ENCODE measurements at places on chromosomes 5 and 9.

DNA sequence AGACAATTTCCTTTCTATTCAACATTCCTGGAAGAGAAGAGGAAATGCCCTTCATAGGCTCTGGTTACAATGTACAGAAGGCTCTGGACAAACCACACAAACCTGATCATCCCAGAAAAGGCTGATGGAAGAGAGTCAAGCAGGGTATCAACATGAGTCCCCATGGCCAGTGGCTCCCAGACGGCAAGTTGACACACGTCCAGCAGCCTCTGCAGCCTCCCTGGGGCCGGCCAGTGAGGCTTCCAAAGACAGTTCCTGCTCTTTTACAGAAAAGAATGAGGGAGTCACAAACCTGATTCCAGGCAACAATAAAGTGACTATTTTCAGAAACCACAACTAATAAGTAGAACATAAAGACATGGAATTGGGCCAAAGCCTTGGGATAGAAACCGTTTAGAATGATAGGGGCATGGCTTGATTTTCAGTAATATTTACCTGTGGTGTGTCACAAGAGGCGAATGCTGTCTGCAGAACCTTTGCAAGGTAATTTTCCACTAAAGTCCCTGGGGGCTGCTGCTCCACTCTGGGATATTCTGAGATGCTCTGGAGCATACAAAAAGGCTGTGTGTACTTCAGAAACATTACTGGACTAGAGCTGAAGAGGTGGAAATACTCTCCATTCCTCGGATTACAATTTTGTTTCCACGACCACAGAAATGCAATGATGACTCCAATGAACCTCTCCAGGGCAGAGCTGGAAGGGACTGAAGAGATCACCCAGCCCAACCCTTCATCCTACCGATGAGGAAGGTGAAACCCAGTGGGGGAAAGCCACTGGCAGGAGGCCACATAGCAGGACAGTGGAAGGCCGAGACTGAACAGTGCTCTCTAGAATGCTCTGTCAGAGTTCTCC, 10.4 kb downstream of the MED27 start:
- DNase-seq: peak; percentile 58

- DNase-seq: no peak
Observed at GRCh38 chr5:107446972-107447371, 223.8 kb downstream of the EFNA5 start.

GRCh38 chr9:15137089-15137488, 169.9 kb downstream of the TTC39B start:
- no peak for DNase-seq

- DNase-seq: no peak
Observed at GRCh38 chr9:71709384-71709783, 58.9 kb downstream of the CEMIP2 start.

DNA sequence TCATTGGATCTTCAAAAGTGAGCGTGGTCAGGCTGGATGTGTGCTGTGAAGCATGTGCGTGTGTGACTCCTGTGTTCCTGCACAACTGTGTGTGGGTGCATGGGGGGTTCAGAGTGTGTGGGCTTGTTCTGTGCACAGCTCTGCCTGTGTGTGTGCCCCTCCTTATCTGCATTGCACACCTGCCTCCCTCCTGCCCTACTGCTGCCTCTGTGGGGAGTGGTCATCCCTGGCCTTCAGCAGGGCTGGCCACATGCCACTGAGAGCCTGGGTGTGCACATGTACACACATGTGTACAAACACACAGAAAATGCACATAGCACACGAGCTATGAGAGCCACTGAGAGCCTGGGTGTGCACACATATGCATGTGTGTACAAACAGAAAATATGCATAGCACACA, 92.1 kb downstream of the CACNA1B start:
- no peak for DNase-seq

- no peak for DNase-seq
Observed at GRCh38 chr9:117723986-117724625, 19.9 kb downstream of the TLR4 start.

GRCh38 chr5:87267574-87268125, at the start of gene RASA1:
TSS of gene RASA1 (plus strand) at chr5:87267883. CDS start at chr5:87268452, 569 bp downstream.
- DNase-seq: peak; percentile 82

DNA sequence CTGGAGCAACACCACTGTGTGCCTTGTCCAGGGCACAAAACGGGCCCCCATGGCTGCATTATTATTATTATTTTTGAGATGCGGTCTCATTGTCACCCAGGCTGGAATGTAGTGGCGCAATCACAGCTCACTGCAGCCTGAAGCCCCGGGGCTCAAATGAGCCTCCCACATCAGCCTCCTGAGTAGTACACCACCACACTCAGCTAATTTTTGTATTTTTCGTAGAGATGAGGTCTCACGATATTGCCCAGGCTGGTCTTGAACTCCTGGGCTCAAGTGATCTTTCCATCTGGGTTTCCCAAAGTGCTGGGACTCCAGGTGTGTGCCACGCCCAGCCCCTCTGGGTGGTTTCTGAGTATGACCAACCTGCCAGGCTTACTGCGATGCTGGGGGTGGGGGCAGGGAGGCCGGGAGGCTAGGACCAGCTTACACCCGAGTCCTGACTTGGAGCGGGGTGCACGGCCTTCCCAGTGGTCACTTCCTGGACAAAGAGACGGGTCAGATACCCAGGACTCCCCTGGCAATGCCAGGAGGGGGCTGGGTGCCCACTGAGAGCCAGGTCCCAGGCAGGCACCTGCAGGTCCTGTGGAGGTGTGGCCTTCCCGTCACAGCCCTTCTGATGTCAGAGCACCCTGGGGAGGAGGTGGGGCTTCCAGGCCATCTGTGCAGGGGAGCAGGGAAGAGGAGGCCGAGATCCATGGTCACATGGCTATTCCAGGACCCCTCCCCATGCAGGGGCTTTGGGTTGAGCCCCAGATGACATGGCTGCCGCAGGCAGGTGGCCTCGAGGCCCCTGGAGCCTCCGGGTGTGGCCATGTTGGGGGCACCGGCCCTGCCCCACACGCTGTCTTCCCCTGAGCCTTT, 8.3 kb upstream of the NRARP start:
- DNase-seq: no peak

GRCh38 chr9:20208226-20208625, 414.1 kb downstream of the MLLT3 start:
- no peak for DNase-seq

DNA sequence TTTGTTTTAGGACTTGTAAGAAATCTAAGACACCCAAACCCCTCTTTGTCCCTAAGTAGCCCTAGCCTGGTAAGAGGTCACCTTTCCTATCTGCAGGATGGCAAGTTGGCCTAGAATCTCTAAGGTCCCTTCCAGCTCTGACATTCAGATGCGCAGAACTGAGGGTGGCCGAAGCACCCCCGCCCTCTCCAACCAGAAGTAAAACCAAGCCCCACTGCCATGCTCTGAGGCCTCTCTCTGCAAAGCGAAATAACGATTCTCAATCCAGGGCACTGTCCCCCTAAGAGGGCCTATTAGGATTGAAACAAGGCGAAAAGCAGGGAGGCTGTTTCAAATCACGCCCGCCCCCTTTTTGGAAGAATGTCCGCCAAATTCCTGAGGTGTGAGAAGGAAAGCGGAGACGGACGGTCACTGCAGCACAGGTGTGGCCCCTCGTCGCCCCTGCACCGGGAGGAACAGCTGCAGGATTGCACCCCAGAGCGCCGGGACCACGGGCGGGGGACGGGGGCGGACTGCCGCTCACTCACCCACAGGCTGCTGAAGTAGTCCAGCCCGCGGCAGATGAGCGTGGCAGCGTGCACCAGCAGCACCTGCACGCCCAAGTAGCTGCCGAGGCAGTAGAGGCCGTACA, 824 bp downstream of the TMEM245 start:
- no peak for DNase-seq

DNA sequence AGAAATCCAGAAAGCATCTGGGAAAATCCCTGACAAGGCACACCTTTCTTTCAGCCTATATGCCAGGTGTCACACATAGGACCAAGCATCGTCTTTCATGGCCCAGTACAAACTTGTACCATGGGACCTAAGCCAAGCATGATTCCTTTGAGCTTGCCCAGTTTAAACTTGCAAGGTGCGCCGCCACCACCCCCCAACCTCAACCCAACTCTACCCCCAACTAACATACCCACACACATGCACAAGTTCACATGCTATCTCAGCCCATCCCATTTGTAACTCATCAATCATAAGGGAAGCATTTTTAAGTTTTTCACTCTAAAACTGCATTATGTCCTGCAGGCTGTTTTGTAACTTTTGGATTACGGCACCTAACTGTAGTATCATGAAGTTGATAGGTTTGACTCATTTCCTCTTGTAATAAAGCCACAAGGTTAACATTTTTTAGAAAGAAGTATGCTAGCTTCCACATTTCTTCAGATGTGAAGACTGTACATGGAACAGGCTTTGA, 145.9 kb upstream of the FST start:
- peak; percentile 66 for DNase-seq

GRCh38 chr5:112635771-112636731, 101.6 kb upstream of the APC start:
- DNase-seq: no peak

- DNase-seq: no peak
Observed at GRCh38 chr5:87139795-87140194, 127.9 kb upstream of the RASA1 start.

DNA sequence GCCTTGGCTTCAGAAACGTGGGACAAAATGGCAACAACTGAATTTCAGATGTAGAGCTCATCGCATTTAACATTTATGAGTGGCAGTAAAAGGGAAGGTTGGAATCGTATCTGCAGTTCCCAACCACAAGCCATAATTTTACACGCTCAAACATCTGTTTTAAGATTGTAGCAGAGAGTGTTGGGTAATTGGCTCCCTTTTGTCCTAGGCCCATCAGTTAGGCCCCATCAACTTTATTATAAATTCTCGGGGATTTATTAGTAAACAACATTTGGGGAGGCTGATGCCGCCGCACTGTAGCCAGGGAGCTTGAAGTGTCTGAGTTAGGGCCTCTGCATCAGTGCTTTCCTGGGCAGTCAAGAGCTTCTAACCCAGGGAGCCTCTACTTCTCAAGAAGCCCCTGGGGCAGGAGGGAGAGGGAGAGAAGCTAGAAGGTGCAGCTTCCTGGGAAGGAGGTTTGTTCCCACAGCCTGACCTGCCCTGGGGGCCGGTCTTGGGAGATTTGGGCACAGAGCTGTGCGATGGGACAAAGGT, 66.2 kb downstream of the HSPA4 start:
- no peak for DNase-seq

- no peak for DNase-seq
Observed at GRCh38 chr5:78058625-78059024, 235.9 kb downstream of the AP3B1 start.

GRCh38 chr9:137438591-137439157, 2.5 kb downstream of the ENTPD8 start:
- DNase-seq: no peak

DNA sequence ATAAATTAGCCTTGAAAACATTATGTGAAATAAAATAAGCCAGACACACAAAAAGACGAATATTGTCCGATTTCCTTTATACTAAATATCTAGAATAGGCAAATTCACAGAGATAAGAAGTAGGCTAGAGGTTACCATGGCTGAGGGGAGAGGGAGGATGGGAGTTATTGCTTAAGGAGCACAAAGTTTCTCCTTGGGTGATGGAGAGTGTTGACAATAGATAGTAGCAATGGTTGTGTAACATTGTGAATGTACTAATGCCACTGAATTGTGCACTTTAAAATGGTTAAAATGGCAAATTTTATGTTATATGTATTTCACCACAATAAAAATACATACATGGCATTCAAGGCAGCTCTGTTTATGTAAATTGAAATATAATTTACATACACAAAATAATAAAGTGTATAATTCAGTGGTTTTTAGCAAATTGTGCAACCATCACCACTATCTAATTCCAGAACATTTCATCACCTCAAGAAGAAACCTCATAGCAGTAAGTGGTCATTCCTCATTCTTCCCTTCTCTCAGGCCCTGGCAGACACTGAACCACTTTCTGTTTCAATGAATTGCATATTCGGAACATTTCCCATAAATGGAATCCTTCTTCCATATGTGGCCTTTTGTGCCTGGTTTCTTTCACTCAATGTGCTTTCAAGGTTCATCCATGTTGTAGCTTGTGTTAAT, 59.2 kb downstream of the NDST1 start:
- DNase-seq: peak; percentile 85

- peak; percentile 78 for DNase-seq
Observed at GRCh38 chr5:137619191-137619870, 116.6 kb downstream of the KLHL3 start.

GRCh38 chr5:96856371-96856770, 19.9 kb upstream of the ERAP2 start:
- DNase-seq: no peak

DNA sequence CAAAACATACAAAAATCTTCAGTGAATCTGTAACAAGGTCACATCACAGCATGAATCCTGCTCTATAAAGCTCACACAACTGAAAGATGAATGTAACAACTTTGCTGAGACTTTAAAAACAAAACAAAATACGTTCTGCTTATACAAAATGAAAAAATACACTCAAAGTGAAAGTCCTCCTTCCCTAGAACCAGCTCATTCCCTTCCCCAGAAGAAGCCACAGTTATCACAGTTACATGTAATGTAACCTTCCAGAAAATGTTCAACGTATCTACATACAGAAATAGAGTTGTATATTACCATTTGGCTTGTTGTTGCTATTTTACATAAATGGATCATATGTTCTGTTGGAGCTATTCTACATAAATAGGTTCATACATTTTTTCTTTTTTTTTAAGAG, 2.6 kb downstream of the AUH start:
- DNase-seq: no peak

DNA sequence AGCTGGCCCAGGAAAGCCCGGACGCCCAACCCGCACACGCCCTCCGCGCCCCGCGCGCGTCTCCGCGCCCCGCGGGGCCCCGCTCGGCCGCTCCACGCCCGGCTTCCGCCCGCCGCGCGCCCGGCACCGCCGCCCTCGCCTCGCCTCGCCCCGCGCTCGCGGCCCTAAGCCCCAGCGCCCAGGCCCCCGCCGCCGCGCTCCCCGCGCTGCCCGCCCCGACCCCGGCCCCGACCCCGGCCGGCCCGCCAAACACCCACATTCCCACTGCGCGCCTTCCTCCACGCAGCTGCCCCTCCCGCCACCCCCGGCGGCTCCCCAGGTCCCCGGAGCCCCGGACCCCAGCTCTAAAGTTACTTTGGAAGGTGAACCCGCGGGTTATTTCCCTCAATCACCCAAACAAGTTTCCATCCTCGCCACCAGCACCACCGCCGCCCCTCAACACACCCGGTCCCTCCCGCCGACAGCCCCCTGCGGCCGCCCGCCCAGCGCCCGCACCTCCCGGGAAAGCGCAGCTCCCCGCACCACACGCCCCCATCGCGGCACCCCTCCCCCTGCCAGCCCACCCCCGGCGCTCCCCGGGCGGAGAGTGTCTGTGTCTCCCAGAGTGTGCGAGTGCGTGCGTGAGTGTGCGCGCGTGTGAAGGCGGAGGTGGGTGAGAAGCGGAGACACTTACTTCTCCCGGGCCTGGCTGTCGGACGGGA, 439 bp downstream of the SSBP2 start:
- DNase-seq: no peak

- DNase-seq: no peak
Observed at GRCh38 chr9:133116346-133117231, 4.5 kb downstream of the RALGDS start.

All from fibroblast of skin of left quadriceps (primary cell).